Activated CD8-positive, alpha-beta memory T cell treated with anti-CD3 and anti-CD28 coated beads for 1 hour (primary cell): ENCODE measurements at places on chromosomes 1 and 21.

GRCh38 chr1:212157252-212157651 is 121.7 kb downstream of the DTL start:
- DNase-seq, result no peak

DNA sequence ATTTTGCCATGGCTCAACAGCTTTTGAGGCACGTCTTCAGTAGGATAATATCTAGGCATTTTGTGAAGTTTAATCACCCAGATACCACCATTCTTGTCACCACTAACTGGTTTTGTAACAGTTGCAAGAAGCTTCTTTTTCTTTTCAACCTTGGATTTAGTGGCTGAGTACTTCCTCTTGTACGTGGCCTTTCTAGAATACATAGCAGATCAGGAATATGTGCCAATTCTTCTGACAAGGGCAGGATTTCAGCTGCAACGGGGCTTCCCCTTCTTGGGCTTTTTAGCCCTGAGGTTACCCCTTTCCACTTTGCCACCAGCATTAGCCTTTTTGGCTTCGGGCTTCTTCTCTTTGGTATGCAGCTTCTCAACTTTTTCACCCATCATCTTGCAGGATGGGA is 79.3 kb upstream of the WARS2 start:
- DNase-seq, result no peak

- DNase-seq, result no peak
Observed at GRCh38 chr1:228836427-228836826, 101.1 kb downstream of the RHOU start.

- DNase-seq, result no peak
Observed at GRCh38 chr1:98172578-98172977, 251.7 kb upstream of the DPYD start.

GRCh38 chr1:22676916-22677583 is 24.0 kb downstream of the C1QB start:
- DNase-seq, result no peak
